GM04504 (cell line): ENCODE measurements at places on chromosomes 12 and 14.

DNA sequence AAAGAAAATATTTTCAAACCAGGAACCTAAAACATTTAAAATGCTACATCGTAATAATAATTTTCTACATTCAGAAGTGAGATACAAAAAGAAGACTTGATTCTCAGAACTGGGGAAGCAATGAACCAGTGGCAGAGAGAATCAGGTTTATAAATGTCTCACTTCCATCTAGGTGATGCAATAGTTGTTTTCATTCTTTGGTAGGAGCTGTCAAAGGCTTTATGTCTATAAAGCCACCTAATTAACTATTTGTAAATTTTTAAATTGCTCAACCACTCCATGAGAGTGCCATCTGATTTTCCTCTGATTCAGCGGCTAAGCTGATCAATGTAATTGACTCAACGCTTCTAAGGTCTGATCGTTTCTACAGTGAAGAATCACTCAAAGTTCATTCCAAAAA lies 66.1 kb downstream of the ARMH4 start:
- no peak for DNase-seq

DNA sequence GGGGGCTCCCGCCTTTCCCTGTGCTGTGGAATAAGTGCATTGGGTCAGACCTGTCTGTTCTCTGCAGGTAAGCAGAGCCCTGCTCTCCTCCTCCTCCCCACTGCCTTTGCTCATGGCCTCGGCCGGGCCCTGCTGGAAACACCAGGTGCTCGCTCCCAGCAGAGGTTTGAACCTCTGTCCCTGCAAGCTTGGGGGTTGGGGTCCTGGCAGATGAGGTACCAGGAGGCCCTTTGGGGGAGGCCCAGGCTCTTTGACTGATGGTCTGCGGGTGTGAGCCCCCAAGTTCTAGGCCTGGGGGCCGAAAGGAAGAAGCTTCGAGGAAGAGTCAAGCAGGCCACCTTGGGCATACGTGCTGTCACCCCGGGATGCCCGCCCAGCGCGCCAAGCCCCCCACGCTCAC lies 22.1 kb upstream of the CEP170B start:
- DNase-seq: no peak

DNA sequence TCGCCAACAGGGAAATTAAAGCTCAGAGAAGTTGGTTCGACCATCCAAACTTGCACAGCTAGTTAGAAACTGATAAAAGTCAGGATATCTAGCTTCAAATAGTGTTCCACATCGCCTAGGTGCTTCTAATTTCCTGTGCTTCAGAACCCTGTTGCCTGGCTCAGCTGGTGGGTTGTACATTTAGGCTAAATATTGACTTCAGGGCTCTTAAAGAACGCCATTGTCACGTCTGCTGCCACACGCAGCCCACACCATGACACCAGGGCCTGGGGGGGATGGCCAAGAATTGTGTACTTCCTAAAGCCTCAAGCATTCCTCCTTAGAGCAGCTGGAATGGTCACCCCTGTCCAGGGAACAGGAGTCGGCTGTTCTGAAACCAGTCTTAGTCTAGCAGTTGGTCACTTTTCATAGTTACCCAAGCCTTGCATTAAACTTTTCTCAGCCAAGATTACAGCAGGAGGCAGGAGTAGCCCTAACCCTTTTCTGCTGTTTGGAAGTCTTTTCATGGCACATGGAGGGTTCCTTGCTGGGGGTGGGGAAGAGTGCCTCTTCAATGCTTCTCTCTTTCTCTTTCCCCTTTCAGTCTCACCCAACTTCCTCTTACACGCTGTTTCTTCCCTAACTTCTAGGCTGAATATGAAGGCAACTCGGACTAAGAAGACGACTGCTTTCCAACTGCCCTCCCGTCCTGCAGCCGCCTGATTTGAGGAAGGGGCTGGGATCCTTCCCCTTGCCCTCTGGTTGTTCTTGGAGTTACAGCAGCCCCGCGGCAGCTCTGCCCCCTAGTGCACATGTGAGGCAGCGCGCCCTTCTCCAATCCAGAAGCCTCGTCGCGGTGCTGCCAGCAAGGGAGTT lies 17.1 kb downstream of the FOS start:
- no peak for DNase-seq

DNA sequence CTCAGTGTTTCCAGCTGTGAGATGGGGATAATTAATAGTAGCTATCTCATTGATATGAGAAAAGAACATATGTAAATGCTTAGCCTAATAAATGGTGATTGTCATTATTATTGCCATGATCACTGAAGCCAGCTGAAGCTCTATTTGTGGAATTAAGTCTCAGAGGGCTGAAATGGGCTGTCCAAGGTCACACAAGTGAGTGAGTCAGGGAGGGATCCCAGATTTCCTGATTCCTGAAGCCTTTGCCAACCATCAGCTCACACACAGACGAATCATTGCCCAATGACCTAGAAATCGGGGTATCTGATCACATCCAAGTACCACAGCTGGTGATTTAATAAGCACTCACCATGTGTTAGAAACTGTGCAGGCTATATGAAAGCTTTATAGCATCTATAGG lies 21.6 kb upstream of the TMEM229B start:
- no peak for DNase-seq

DNA sequence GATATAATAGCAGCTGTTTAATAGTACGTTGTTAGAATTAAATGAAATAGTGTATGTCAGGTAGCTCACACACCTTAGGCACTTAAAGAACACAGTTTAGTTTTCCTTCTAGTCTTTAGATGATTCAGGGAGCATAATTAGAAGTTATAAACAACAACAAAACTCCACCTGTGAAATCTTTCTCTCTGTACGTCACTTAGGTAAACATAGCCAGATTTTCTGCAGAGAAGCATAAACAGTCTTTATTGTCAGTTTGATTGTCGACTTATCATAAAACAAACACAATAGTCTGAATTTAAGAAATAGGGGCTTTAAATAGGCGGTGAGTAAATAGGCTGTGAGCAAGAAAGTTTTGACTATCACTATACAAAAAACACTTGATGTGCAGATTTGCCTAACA lies 84.6 kb upstream of the PKP2 start:
- DNase-seq: no peak
